ENCODE measurements at places on chromosomes 3 and 15.
A peak's percentile ranks its signal among the peaks of the same experiment; 100 is the strongest.

GRCh38 chr3:126208606-126209256 is 28.3 kb upstream of the ALDH1L1 start:
- no peak for DNase-seq

DNA sequence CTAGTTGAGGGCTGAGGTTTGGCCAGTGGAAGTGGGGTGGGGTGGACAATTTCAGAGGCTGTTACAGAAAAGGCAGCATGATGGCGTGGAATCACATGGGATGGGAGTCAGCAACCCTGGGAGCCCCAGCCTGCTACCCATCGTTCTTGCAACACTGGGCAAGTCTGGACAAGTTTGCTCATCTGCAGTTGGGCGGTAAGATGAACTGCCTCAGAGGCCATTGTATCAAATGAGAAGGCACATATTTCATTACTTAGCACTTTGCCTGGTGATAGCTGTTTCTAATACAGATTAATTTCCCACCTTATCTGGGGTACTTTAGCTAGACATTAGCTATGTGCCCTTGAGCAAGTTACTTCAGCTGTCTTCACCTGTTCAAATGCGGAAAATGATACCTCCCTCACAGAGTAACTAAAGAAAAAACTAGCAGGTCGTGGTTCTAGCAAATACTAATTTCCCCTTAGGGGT is 248.9 kb downstream of the THSD4 start:
- DNase-seq = no peak

DNA sequence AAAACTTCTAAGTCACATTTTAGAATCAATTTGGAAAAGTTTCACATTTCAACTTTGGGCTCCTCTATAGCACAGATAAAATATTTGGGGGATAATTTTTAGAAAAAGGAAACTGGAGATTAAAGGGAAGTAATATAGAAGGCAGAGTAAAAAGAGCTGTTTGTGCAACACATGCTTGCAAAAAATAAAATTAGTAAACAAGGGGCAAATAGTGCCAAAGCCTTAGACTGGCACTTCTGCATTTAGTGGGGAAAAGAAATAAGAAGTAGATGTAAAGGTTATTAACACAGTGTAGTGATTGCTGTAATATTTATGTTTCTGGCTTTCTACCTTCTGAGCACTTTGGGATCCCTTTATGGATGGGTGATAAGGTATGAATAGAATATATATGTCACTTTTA is 246.6 kb downstream of the CBLB start:
- no peak for DNase-seq

- no peak for DNase-seq
Observed at GRCh38 chr3:149353581-149354184, 20.2 kb upstream of the TM4SF18 start.

DNA sequence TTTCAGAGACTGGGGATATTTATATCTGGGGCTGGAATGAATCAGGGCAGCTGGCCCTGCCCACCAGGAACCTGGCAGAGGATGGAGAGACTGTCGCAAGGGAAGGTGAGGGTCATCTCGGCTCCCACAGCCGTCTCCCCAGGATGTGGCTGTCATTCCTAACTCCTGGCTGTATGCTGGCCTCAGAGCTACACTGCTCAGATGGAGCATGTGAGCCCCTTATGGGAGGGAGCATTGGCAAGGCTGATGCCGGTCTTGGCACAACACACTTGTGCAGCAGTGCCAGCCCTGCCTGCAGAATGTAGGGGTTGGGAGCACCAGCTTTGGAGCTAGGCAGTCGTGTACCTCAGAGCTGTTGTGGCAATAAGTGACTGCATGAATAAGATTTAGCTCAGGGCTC is 5.2 kb downstream of the RCCD1 start:
- no peak for DNase-seq

DNA sequence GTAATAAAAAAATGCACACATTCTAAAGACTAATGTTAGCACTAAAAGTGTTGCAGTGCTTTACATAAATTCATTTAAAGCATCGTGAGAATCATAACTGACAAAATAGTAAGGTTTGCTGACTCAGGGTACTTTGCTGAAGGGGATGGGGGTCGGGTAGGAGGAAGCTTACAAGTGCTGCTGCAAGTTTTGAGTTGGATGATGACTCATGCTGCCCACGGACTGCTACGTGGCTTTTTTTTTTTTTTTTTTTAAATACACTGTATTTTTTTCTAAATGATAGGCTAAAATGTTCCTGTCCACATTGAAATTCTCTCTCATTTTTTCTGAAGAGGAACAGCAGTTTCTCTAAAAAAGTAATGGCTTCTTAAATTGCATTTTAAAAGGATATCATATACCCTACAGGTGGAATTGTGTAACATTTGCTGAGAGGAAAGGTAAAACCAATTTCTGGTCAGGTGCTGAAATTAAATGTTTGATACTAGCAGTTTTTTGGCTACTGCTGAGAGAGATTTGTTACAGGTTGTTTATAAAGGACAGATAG is 2.2 kb downstream of the MAPK6 start:
- peak; percentile 36 for DNase-seq

DNA sequence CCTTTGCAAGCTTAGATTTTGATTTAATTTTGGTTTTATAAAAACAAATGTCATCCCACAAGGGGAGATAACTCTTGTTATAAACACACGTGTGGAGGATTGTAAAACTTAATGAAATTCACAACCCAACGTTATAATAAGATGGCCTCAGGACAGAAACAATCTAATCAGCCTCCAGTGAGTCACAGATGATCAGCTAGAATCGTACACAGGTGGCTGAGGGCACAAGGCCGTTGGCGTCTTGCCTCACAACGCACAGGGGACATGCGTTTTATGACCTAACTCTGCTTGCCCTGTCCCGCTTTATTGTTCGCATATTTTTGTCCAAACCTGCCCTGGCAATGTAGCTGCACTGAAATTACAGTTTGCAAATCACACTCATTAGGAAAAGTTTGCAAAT is 121.9 kb upstream of the PDZRN3 start:
- DNase-seq = no peak

- peak; percentile 3 for DNase-seq
Observed at GRCh38 chr3:121431726-121432517, 113.9 kb downstream of the POLQ start.

DNA sequence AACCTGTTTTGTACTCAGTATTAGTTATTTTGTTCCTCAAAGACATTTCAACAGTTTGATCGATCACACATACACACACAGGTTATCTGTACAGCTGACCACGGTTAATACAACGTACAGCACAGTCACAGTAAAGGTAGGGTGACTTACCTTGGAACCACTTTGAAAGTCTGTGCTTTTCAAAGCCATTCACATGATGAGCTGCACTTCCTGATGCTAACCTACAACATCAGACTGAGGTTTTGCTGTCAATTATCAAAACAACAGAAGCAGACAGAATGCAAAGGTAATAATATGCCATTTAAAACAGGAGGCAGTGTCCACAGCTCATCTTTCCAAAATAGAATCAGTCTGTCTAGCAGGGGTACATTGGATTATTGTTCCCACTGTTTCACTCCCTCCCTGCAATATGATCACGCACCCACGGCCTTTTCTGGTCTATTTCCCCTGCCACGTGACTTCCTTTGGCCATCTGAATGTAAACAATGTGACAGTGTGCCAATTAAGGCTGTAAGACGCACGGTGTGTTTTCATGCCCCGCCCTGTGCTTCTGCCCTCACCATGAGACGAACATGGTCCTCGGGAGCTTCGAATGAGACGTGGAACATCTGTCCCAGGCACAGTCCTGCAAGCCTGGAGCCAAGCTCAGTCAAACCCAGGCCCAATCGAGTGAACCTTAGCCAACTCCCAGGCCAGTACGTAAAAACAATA is 102.4 kb downstream of the FMN1 start:
- no peak for DNase-seq

DNA sequence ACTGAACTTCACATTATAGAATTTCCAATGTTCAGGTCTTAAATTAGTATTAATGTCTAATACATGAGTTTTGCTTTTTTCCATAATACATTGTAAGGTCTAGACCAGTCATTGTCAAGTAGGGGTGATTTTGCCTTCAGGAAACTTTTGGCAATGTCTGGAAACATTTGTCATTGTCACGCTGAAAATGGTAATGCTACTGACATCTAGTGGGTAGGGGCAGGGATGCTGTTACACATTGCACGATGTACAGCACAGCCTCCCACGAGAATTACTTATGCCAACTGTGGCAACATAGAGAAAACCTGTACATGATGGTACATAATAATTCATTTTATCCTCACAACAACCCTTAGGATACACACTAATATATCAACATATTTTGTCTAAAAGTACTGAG is 384.1 kb downstream of the CADM2 start:
- DNase-seq = no peak

GRCh38 chr15:69962561-69962960 is 135.2 kb downstream of the TLE3 start:
- no peak for DNase-seq

- no peak for DNase-seq
Observed at GRCh38 chr15:71508081-71508682, 302.2 kb upstream of the NR2E3 start.

DNA sequence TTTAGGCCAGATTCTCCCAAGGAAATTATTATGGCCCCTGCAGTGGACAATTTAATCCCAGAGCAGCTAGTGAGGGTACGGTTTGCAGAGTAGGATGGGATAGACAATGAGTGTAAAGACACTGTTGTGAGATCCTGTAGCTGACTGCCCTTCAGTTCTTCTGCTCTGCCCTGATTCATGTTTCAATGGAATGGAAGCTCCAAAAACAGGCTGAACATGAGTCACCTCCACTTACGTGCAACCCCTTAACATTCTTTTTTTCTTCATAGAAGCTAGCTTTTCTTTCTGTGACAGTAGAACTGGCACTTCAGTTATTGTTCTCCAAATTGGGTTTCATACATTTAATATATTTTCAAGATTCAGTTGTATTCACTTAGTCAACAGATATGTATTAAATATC is 32.1 kb downstream of the CLDN18 start:
- no peak for DNase-seq

GRCh38 chr3:97895216-97895615 is 73.4 kb downstream of the CRYBG3 start:
- no peak for DNase-seq

GRCh38 chr3:53577506-53577905 is 83.1 kb downstream of the CACNA1D start:
- no peak for DNase-seq

DNA sequence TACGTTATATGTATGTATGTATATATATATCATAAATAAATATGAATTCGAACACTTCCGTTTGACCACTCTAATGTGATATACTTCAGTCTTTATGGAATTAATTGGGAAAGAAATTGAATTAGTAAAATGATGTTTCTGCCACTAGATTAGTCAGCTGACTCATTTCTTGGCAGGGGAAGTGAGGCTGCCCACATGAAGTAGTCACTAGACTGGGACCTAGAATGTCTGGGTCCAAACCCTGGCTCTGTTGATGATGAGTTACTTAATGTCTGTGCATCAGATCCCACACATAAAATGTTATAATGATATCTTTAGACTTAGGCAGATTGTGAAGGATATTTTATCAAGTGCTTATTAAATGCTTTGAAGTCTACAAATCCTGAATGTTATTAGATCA is 27.4 kb upstream of the ARL14 start:
- no peak for DNase-seq

- DNase-seq = no peak
Observed at GRCh38 chr3:193057616-193058015, 140.0 kb upstream of the MB21D2 start.

DNA sequence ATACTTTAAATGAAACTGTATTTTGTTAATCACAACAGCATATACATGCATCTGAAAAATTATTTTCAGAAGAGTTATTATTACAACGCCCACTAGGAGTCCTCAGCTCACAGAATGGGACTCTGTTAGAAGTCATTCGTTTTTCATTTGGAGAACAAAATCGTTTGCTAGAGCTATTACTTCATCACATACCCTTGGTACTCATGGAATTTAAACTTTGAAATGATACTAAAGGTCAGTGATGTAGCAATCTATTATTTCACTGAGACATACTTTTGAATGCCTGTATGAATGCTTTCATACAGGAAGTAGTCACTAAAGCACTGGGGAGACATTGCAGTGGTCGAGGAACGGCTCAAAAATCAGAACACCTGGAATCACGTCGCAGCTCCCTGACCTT is 198.1 kb downstream of the MBNL1 start:
- DNase-seq = no peak

DNA sequence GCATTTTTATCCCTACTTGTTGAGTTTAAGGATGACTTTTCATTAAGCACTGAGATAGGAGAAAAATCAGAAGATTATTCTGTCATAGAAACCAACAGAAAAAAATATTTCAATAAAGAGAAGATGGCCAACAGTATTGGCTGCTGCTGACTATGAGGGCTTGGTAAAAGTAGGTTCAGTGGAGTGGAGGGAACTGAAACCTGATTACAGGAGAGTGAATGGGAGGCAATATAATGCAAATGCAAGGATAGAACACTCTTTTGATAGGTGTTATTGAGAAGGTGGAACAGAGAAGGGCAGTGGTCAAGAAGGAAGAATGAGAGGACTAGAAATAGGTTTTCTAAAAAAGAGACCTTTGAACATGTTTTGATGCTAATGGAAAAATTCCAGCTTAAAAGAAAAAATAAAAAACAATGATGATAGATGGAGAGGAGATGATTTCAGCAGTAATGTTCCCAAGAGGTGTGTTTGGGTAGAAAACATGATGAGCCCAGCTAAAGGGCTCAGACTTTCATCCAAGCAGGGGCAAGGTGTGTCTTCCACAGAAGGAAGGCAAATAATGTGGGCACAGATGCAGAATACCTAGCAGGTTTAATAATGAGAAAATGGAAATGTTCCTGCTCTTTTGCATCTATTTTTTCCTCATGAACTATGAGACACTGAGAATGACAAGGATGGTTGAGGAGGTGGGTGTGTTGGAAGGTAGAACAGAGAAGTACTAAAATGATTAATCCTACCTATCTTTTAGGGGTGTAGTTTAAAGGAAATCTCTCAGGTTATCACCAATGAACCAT is 397.9 kb upstream of the GOLIM4 start:
- DNase-seq = no peak

- no peak for DNase-seq
Observed at GRCh38 chr3:16326724-16327349, 61.8 kb downstream of the OXNAD1 start.

DNA sequence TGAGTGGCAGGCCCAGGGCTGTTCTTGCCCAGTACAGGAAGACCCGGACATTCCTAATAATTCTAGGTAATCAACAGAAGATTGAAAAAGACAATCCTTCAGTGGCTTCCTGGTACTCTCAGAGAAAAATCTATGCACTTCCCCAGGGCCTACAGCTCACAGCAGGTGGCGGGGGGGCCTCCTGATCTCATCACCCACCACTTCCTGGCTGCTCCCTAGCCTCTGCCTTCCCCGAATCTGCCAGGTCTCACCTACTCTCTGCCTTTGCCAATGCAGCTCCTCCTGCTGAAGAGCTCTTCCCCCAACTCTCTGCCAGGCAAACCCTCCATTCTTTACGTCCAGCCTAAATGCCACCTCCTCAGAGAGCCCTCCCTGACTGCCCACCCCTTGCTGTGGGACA is 37.5 kb downstream of the EHD4 start:
- peak; percentile 36 for DNase-seq

GRCh38 chr3:38108649-38109579 is 28.0 kb downstream of the ACAA1 start:
- no peak for DNase-seq

GRCh38 chr15:25242166-25242879 is 196.5 kb downstream of the UBE3A start:
- no peak for DNase-seq

- DNase-seq = no peak
Observed at GRCh38 chr3:4461468-4462090, 5.5 kb downstream of the SUMF1 start.

Data from activated CD8-positive, alpha-beta memory T cell treated with anti-CD3 and anti-CD28 coated beads for 1 hour (primary cell).